ENCODE measurements at places on chromosomes 2 and 18.

DNA sequence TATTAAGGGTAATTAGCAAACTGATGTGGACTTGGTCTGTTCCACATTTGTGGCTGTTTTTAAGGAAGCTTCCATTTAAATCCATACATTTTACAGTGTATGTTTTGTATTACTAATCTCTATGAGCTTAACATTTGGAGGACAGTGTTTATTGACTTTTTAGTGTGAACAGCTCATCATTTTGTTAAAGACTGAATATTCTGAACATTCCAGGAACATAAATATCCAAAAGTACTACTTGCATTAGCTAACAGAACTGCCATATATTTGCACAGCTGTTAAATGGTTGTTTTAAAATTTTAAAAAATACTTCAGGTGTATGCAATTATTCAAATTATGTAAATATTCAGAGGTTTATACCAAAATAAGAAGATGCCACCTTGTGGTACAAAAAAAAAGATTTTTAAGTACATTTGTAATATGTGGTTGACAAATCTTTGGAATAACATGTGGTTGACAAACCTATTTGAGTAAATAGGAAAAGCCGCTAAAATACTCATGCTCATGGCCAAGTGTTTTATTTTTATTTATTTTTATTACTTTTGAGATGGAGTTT lies 439.7 kb upstream of the FANCL start:
- DNase-seq, result no peak

- no peak for DNase-seq
Measured at GRCh38 chr2:16478434-16479210, 187.0 kb downstream of the CYRIA start.

- no peak for DNase-seq
Measured at GRCh38 chr18:59742325-59743111, 45.3 kb upstream of the CCBE1 start.

DNA sequence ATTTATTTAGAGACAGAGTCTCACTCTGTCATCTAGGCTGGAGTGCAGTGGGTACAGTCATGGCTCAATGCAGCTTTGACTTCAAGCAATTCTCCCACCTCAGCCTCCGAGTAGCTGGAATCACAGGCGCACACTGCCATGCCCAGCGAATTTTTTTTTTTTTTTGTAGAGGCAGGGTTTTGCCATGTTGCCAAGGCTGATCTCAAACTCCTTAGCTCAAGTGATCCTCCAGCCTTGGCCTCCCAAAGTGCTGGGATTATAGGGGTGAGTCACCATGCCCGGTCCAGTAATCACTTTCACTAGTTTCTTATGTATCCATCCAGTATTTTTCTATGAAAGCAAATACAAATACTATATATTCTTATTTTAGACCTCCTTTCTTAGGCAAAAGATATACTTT lies 24.0 kb downstream of the PRKAG3 start:
- no peak for DNase-seq

DNA sequence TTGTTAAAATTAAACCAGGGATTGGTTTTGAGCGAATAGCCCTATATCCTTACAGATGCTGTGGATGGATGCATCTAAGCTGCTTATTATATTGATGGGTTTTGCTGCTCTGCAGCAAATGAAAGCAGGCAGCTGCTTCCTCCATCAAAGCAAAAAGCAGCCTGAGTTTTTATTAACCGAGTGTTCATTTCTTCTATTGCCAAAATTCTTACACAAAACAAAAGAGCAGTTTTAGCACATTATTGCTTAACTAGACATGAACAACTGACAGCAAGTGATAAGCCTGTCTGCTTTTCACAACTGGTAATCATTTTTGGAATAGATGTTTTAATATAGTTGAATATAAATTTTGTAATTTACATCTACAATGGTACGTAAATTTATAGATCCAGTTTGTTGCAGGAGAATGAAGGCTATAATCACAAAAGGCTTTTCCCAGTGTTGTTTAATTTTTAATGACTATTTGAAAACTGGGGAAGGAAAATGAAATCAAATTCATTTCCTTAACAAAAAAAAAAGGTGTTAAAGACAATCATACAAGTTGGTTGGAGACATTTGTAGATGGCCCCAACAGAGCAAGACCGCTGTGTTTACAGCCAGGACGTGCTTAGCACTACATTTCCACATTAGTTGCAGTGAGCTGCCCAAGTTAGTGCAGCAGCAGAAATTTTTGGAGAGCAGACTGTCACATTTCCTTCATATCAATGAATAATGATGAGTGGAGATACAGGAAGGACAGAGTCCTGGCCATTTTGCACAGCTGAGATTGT lies 253.6 kb upstream of the SIX3 start:
- DNase-seq, result no peak

Data from stimulated activated CD4-positive, alpha-beta T cell treated with anti-CD3 and anti-CD28 coated beads, Interleukin-4, amount 100 ng/mL, for 48 hours (primary cell).